ENCODE measurements at places on chromosomes 1 and 21.

GRCh38 chr21:44730951-44731579 lies 19.7 kb upstream of the TSPEAR start:
- no peak for DNase-seq

- DNase-seq: no peak
Observed at GRCh38 chr1:174204697-174205308, 45.5 kb downstream of the RABGAP1L start.

GRCh38 chr1:157732755-157733154 lies 32.2 kb upstream of the FCRL3 start:
- DNase-seq: no peak

- peak; percentile 55 for DNase-seq
Observed at GRCh38 chr1:88462488-88463261, 221.4 kb upstream of the PKN2 start.

GRCh38 chr1:53079251-53079650 lies 17.2 kb downstream of the PODN start:
- no peak for DNase-seq

GRCh38 chr1:27885114-27885528 lies 12.8 kb downstream of the THEMIS2 start:
- DNase-seq: no peak

All from testis (tissue), 5 donors.